ENCODE measurements at places on chromosomes 3 and 15. TPM values are rescaled to one million over a fixed set of nuclear protein-coding genes. Genes with fewer than 3 reads are reported as not detected.

SST gene
- 0.45 TPM for total RNA-seq

NDUFB4 gene
- 247 TPM for total RNA-seq

GP9 gene
- total RNA-seq, result not detected

DNA sequence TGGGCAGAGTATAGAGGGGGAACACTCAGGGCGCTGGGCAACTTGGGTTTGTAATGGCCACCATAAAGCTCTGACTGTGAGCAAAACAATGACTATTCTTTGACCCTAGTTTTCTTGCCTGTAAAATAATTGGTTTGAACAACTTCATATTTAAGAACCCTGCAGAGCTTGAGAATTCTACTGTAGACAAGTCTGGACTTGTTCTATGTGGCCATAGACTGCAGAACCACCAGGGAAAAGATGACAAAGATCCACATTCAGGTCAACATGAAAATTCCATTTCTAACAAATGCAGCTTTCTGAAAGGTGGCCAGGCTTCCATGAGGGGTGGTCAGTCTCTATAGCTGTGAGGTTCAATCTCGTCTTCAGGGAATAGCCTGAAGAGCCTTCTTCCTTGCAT is 239.4 kb upstream of the LRRN1 start:
- no peak for DNase-seq

DNA sequence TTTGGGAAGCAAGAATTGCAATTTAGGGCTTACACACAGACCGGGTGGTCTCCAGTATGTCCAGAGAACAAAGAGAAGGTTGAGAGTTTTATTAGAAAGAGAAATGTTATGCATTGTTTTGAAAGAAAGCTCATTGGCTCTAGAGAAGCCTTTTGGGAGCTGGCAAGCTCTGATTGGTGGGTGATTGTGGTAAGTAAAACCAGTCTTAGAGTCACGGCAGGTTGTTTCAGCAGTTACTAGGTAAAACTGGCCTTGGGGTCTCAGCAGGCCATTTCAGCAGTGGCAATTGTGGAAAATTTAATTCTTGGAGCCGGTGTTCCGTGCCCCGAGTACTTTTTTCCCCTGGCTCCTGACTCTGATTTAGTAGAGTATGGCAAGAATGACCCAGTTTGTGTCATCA is 78.1 kb downstream of the MRPL46 start:
- DNase-seq, result no peak
